Fibroblast of skin of back (primary cell): ENCODE measurements at places on chromosomes 4 and X.

DNA sequence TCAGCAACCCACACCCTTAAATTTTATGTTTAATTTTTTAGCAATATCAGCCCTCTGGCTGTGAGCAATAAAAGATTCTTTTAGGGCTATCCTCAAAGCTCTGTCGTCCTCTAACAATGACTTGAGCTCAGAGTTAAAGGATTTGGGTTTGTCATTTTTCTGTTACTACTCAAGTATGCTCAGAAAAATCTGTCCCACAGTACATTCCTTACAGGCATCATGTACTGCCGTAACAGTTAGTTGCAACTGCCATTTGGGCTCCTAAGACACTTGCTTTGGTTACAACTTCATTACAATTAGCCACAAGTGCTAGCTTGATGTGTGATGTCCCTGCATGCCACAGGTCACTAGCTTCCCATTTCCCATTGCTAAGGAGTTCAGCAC, 33.2 kb downstream of the COQ2 start:
- DNase-seq, result peak; percentile 82

DNA sequence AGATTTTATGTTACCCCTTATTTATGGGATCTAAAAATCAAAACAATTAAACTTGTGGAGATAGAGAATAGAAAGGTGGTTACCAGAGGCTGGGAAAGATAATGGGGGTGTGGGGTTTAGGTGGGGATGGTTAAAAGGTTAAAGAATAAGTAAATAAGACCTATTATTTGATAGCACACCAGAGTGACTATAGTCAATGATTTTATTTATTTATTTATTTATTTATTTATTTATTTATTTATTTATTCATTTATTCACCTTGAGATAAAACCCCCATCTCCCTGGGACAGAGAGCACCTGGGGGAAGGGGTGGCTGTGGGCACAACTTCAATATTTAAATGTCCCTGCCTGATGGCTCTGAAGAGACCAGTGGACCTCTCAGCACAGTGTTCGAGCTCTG, 66.1 kb downstream of the UGT2A3 start:
- no peak for DNase-seq

DNA sequence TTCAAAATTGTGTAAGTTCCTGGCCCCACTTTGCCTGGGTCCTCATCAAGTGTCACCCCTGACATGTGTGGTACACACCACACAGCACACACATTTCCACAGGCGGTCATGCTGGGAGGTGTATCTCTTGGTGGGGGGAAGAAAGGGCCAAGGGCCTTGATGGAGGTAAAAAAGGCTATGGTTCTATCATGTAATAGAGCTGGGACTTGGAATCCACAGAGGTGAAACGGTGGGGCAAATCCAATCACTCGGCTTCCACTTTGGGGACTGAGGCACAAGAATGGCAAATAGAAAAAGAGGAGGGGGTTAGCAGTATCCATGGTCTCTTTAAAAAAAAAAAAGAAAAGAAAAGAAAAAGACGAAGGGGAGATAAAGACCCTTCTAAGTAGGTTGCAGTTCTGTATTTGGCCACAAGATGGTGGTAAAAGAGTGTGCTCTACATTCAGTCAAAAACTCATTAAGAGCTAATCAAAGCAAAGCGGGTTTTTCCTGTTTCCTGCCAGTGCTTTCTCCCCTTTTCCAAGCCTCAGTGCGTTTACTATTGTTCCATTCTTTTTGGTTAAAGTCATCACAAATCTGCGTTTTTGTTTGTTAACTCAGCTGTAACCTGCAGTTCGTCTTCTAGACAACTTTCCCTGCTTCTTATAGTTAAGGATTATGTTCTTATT, 37.0 kb upstream of the ATP6AP2 start:
- peak; percentile 34 for DNase-seq

DNA sequence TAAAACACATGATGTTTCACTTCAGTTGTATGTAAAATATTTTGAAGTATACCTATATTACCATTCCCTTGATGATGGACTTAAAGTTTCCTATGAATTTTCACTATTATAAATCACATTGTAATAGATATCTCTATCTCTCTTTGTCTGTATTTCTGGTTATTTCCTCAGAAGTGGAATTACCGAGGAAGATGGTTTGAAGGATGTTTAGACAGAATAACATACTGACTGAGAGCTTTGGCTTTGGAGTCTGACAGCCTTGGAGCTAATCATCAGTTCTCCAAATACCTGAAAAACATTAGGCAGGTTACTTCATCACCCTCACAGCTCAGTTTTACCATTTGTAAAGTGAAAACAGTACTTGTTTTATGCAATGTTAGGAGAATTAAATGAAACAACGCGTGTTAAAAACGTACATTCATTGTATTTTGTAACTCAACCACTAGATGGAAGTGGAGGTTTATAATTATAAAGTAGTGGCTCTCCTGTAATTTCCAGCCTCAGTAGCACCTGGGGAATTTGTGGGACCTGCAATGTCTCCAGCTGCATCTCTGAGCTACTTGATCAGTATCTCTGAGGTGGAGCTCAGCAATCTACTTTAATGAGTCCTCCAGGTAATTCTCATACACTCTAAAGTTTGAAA, 14.3 kb downstream of the JCHAIN start:
- peak; percentile 21 for DNase-seq

DNA sequence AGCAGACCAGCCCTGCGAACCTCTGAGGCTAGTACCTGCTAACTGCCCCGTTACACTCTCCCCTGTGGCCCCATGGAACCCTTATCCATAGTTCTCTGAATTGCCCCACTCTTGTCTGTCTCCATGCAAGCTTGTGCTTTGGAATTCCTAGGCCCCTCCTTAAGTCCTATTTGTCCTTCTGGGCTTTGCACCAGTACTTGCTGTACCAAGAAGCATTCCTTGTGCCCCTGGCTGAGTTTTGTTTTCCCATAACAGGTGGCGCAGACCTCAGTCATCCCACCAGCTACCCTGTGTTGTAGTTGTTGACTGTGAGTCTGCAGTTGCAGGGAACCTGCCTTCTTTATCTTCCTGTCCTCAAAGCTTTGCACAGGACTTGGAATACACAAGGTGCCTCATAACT, 147.9 kb downstream of the AMMECR1 start:
- no peak for DNase-seq

- no peak for DNase-seq
Measured at GRCh38 chrX:9687899-9688298, 77.7 kb downstream of the GPR143 start.

DNA sequence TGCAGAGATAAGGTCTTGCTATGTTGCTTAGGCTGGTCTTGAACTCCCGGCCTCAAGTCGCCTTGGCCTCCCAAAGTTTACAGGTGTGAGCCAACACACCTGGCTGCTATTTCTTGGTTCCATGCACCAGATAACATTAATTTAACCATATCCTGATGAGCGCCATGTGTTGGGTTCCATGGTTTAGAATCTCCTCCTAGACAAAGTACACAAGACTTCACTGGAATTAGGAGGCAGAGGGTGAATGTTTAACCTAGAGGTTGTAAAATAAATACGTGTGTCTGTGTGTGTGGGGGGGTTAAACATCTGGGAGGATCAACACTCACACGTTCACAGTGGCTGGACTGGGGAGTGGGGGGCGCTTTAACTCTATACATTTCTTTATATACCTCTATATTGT, 32.4 kb upstream of the SORCS2 start:
- DNase-seq, result no peak

GRCh38 chr4:48967101-48967500, 19.0 kb upstream of the CWH43 start:
- DNase-seq, result no peak

GRCh38 chrX:68376373-68376772, 56.9 kb downstream of the OPHN1 start:
- no peak for DNase-seq

DNA sequence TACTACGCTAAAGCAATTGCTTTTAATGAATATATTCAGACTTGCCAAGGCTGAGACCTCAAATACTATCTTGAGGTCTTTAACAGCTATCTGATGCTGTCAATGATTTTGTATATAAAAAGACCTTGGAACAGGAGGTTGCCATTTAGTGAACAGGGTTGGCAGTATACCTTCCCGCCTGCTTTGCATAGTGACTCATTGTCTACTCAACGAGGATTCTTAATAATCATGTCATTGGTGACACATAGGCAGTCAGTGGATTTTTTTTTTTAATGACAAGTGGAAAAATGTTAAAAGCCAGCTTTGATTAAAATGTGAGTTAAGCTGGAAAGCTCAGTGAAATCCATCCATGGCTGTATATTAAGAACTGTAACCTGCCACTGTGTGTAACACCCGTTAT, 164.0 kb downstream of the ASMT start:
- DNase-seq, result no peak

GRCh38 chrX:133689997-133690599, 274.8 kb upstream of the GPC4 start:
- DNase-seq, result no peak

DNA sequence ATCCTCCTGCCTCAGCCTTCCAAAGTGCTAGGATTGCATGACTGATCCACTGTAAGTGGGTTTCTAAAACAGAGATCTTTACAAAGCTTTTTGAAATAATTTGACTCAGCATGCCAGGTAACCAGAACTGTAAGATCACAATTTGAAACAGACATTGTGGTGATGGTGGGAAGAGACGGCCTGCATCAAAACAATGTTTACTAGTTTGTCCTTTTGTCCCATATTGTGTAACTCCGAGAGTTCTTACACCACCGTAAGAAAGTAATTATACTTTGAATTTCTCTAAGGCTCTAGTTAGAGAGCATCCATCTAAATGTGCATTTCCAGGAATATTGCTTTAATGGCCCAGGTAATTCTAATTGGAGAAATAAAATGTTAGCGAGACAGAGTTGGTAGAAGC, 594 bp upstream of the ARHGAP24 start:
- DNase-seq, result no peak

GRCh38 chrX:78493180-78493579, 165.8 kb upstream of the CYSLTR1 start:
- DNase-seq, result no peak

DNA sequence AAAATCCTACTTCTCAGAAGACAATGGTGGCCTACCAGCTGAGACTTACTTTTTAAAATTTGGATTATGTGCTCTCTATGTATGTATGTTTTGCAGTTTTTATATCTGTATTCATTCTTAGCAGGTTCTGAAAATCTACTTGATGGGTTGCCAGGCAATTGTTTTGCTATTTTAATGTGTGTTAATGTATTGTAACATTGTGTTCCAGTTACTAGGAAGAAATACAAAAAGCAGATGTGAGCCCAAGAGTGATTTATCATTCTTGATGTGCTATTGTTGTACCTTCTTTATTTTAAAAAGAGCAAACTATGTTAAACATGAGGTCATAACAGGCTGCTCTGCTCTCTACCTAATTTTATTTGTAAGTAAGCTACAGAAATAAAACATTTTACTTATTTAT, 81.9 kb downstream of the REPS2 start:
- DNase-seq, result no peak

DNA sequence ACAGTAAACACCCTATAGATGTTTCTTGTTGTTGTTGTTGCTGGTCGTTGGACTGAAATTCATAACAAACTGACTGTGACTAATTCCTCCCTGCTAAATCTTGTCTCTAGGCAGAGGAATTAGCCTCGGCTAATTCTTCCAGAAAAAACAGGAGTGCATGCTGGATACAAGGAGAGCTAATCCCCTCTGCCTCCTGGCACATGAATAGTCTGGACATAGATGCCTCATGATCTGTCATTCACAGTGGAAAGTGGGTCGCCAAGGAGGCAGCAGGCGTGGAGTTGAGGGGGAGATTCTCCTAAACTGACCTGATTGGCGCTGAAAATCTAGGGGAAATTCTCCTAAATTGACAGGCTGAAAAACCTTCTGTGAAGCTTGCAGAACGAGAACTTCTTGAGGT, 220.1 kb downstream of the DCTD start:
- no peak for DNase-seq

GRCh38 chrX:102684772-102685520, 27.3 kb upstream of the GPRASP2 start:
- no peak for DNase-seq

DNA sequence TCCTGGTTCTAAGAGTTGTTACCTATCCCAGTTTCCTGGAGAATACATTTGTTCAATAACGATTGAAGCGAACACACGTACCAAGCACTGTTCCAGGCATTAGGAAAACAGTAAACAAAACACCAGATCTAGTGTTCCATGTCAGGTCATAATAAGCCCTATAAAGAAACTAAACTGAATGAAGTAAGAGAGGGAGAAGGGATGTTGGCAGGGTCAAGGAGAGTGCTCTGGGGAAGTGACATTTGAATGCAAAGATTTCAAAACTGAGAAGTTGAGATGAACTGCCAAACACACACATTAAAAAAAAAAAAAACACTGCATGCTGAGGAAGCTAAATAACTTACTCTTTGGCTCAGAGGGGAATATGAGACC, 14.4 kb upstream of the ENAM start:
- DNase-seq, result no peak

DNA sequence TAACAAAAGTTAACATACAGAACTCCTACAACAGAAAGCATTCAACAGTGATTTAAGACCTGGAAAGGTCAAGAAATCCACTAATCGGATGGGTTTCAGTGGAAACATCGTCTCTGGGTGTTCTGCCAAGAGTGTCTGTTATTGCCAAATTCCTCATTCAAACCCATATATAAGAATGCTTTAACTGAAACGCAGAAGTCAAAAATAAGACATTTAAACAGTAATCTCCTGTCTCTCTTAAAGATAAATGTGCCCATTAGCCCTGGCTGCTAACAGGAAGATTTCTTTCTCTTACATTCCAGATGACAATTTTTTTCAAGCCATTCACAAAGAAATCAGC, 31.5 kb downstream of the DCTD start:
- no peak for DNase-seq

DNA sequence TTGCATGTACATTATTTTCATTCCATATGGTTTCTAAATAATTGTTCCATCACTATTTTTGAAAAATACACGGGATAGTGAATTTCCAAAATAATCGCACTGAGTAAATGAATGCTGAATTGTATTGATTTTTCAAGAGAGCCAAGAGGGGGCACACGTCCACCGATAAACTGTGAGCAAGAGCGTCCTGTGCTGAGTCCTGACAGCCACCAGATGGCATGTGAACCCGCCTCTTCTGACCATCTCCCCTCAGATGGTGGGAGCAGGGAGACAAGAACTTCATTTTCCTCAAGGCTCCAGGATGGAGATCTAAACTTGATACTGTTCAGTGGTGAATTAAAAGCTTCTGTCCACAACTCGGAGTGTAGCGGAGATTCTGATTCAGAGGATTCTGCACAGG, 30.6 kb upstream of the IL9R start:
- no peak for DNase-seq

DNA sequence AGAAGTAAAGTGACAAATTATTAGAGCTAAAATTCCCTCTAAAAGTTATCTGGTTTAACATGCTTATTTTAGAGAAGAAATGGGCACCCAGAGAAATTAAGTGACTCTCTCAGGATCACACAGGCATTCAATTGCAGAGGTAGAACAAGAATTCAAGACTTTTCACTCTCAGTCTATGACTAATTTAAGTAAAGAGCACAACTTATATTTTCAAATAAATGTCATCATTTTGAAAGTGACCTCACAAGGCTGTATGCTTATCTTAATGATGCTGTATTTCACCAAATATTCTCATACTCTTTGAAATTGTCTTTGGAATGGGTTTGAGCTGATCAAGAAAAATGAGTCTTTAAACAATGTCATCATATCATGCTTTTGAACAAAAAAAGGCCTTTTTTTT, 15.3 kb downstream of the GPR174 start:
- DNase-seq, result no peak

GRCh38 chrX:16855363-16856075, 14.6 kb downstream of the RBBP7 start:
- no peak for DNase-seq

- DNase-seq, result no peak
Measured at GRCh38 chr4:177546745-177547144, 104.5 kb upstream of the AGA start.
